ENCODE measurements at places on chromosomes 6 and 20. TPM values are rescaled to one million over a fixed set of nuclear protein-coding genes. Genes with fewer than 3 reads are reported as not detected.

- no peak for DNase-seq
- no peak overlapping the region for H3K27ac ChIP-seq
- H3K4me3 ChIP-seq = no peak overlapping the region
Observed at GRCh38 chr6:108463784-108464183, 96.9 kb upstream of the FOXO3 start.

GRCh38 chr20:63589261-63590217 is 15.5 kb upstream of the HELZ2 start:
- peaks cover 59% of the 10 kb centered on the region for H3K36me3 ChIP-seq
- peaks cover 5% of the 10 kb centered on the region for H3K4me1 ChIP-seq

GRCh38 chr6:112031960-112032359 is 21.9 kb upstream of the CCN6 start:
- H3K27me3 ChIP-seq = no peaks in the 10 kb centered on the region
- no peak overlapping the region for H3K27ac ChIP-seq
- H3K4me1 ChIP-seq = no peaks in the 10 kb centered on the region
- no peak overlapping the region for H3K4me3 ChIP-seq
- no peaks in the 10 kb centered on the region for H3K36me3 ChIP-seq

DNA sequence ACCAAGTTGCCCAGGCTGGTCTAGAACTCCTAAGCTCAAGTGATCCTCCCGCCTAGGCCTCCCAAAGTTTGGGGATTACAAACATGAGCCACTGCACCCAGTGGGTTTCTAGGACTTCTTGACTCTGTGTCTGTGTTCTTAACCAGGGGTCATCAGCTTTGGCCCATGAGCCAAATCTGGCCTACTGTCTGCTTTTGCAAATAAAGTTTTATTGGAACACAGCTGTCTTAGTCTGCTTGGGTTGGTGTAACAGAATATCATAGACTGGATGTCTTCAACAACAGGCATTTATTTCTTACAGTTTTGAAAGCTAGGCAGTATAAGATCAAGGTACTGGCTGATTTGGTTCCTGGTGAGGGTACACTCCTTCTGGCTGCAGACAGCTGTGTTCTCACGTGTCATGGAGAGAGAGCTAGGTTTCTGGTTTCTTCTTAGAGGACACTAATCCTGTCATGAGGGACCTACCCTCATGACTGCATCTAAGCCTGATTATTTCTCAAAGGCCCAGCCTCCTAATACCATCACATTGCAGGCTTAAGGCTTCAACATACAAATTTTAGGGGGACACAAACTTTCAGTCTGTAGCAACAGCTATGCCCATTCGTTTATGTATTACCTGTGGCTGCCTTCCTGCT is 23.3 kb downstream of the ARFGEF2 start:
- no peak overlapping the region for H3K4me3 ChIP-seq
- no peak for DNase-seq
- no peaks in the 10 kb centered on the region for H3K4me1 ChIP-seq

GRCh38 chr6:113481910-113482309 is 375.2 kb upstream of the MARCKS start:
- H3K4me3 ChIP-seq = no peak overlapping the region
- H3K4me1 ChIP-seq = no peaks in the 10 kb centered on the region
- H3K27me3 ChIP-seq = no peaks in the 10 kb centered on the region
- H3K36me3 ChIP-seq = no peaks in the 10 kb centered on the region
- H3K27ac ChIP-seq = no peak overlapping the region

GRCh38 chr20:2101865-2102584 is 398 bp downstream of the STK35 start:
- DNase-seq = peak; percentile 68
- no peaks in the 10 kb centered on the region for H3K27me3 ChIP-seq
- H3K4me1 ChIP-seq = peaks cover 25% of the 10 kb centered on the region
- H3K27ac ChIP-seq = peak overlapping the region; percentile 99
- H3K36me3 ChIP-seq = no peaks in the 10 kb centered on the region

DNA sequence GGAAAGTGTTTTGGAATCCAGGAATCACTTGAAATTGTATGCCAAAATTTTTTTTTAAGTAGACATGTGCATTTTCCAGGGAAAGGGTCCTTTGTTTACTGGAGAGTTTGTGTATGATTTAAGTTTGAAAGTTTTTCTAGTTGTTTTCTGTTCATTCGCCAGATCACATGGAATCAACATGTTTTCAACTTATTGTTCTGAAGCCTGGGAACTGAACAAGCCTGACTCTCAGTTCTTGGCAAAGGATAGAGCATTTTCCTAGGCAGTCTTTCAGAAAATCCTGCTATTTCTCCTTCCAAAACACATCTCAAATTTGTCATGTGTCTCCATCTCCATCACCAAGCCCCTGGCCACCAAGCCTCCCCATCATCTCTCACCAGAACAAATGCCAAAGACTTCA is 374.8 kb downstream of the MAFB start:
- no peaks in the 10 kb centered on the region for H3K27me3 ChIP-seq
- H3K27ac ChIP-seq = peak overlapping the region; percentile 69
- H3K4me1 ChIP-seq = peaks cover 14% of the 10 kb centered on the region
- no peak overlapping the region for H3K4me3 ChIP-seq
- no peak for DNase-seq

GRCh38 chr6:134822920-134823709 is 126.8 kb downstream of the ALDH8A1 start:
- no peak for DNase-seq
- H3K27me3 ChIP-seq = no peaks in the 10 kb centered on the region
- H3K27ac ChIP-seq = no peak overlapping the region
- no peaks in the 10 kb centered on the region for H3K4me1 ChIP-seq

GRCh38 chr6:30834646-30835045 is 49.7 kb upstream of the DDR1 start:
- no peaks in the 10 kb centered on the region for H3K4me1 ChIP-seq
- no peak overlapping the region for H3K4me3 ChIP-seq
- DNase-seq = no peak

- H3K4me3 ChIP-seq = peak overlapping the region; percentile 98
- peaks cover 12% of the 10 kb centered on the region for H3K4me1 ChIP-seq
- no peak for DNase-seq
- H3K27me3 ChIP-seq = no peaks in the 10 kb centered on the region
Observed at GRCh38 chr20:49281059-49281912, 3.4 kb upstream of the ZNFX1 start.

- H3K36me3 ChIP-seq = no peaks in the 10 kb centered on the region
- peaks cover 8% of the 10 kb centered on the region for H3K4me1 ChIP-seq
- H3K27ac ChIP-seq = peak overlapping the region; percentile 75
- H3K4me3 ChIP-seq = peak overlapping the region; percentile 22
Observed at GRCh38 chr6:21885532-21886114, 292.1 kb downstream of the SOX4 start.

DNA sequence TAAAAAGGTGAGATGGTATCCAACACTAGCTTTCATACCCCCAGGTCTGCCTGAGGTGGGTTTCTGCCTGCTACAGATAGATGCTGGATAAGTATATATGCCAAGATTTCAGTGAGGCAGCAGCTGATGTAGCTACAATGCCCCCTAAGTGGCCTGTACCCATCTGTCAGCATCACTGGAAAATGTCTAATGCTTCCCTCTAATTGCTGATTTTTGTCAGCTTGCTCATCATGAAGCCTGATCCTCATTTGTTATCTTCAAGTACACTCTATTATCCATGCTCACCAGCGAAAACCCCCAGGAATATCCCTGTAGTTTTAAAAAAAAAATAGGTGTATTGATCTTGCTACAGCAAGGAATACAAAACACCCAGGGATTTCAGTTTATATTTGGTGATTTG is 32.2 kb downstream of the OPRM1 start:
- H3K4me3 ChIP-seq = no peak overlapping the region
- H3K36me3 ChIP-seq = no peaks in the 10 kb centered on the region
- DNase-seq = no peak

DNA sequence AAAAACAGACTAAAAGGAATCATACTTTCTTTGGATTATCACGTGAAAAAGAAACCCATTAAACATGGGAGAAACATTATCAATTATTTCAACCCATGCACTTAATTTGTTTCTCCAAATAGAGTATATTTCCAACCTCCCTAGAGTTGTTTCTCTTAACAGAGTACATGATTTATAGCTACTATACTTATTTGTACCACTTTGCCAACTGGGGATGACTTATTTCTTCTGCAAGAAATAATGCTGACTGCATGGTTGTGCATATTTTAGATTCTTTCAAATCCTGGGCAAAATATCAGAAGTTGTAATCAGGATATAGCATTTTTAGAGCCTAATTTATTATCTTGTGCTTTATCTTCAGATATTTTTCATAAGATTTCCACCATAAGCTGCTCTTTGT is 629.1 kb upstream of the EYS start:
- no peak for DNase-seq
- no peaks in the 10 kb centered on the region for H3K36me3 ChIP-seq
- H3K4me1 ChIP-seq = no peaks in the 10 kb centered on the region
- no peaks in the 10 kb centered on the region for H3K27me3 ChIP-seq

GRCh38 chr6:136947037-136947436 is 24.9 kb downstream of the SLC35D3 start:
- no peak overlapping the region for H3K27ac ChIP-seq
- H3K36me3 ChIP-seq = no peaks in the 10 kb centered on the region

DNA sequence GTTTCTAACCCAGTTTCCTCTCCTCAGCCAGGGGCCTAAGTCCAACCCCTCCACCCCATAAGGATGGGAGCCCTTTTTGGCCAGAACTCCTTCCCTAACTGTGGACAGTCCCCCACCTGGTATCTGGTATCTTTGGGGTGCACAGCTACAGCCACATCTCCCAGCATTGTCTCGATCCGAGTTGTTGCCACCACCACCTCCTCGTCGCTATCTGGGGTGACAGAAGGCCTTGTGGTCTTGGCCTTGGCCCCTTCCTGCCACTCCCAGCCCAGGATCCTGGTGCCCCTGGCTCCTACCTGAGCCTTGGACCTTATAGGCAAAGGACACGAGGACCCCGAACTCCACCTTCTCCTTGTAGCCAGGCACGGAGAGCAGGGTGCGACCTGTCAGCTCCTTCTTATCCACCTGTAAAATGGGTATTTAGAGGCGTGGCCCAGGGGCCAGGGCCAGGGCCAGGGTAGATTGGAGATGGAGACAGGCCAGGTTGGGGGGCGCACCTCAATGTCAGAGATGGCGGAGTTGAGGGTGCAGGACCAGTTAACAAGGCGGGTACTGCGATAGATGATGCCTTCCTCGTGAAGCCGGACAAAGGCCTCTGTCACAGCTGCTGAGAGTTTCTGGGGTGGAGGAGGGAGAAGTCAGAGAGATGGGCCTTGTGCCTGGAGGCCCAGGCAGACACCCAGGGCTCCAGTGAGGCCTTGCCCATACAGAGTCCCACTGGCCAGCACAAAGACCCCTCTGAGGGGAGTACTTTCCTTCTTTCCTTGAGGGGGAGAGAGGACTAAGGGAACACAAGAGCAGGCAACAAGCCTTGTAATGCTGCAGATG is 7.2 kb upstream of the VWA7 start:
- no peak overlapping the region for H3K4me3 ChIP-seq
- H3K4me1 ChIP-seq = no peaks in the 10 kb centered on the region
- no peak overlapping the region for H3K27ac ChIP-seq
- H3K27me3 ChIP-seq = no peaks in the 10 kb centered on the region
- H3K36me3 ChIP-seq = peaks cover 69% of the 10 kb centered on the region
- no peak for DNase-seq

DNA sequence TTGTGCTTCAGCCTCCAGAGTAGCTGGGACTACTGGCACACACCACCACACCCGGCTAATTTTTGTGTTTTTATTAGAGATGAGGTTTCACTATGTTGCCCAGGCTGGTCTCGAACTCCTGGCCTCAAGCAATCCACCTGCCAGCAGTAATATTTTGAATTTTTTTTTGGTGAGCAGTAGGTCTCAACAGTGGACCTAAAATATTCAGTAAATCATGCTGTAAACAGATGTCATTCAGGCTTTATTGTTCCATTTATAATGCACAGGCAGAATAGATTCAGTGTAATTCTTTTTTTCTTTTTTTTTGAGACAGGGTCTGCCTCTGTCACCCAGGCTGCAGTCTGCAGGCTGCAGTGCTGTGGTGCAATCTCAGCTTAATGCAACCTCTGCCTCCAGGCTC is 69.7 kb downstream of the NCOA3 start:
- H3K4me1 ChIP-seq = peaks cover 29% of the 10 kb centered on the region
- no peak overlapping the region for H3K4me3 ChIP-seq
- H3K36me3 ChIP-seq = peaks cover 7% of the 10 kb centered on the region
- H3K27ac ChIP-seq = no peak overlapping the region
- DNase-seq = no peak

DNA sequence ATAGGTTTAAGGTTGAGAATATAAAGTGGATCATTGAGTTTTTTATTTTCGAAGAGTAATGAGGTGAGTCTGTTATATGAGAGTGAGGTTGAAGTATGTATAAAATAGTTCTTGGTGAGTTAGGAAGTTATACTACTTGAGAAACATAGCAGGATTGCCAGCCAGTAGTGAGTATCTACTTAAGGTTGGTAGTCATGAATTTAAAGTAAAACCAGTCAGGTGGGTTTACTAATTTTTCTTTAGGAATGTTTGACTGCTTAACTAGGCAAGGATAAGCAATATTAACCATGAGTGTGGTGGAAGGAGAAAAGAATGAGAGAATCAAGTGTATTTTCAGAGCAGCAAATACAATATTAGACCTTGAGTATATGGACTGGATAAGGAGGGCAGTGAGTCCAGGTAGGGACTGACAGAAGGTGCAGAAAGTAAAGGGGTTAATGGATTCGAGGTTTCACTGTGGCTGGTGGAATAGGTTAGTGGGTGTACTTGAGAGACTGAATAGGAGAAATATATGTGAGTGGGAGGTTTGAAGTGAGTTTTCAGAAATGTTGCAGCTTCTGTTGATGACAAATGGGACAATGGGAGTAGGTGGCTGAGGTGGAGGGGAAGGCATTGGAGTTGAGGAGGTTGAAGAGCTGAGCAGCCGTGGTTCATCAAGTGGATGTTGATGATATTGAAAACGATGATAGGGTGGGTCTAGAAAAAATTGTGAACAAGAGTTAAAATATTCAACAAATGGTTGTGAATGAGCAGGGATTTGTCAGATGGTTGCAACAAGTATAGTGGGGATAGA is 232.5 kb upstream of the ASCC3 start:
- H3K4me1 ChIP-seq = no peaks in the 10 kb centered on the region
- H3K36me3 ChIP-seq = no peaks in the 10 kb centered on the region
- H3K4me3 ChIP-seq = no peak overlapping the region

DNA sequence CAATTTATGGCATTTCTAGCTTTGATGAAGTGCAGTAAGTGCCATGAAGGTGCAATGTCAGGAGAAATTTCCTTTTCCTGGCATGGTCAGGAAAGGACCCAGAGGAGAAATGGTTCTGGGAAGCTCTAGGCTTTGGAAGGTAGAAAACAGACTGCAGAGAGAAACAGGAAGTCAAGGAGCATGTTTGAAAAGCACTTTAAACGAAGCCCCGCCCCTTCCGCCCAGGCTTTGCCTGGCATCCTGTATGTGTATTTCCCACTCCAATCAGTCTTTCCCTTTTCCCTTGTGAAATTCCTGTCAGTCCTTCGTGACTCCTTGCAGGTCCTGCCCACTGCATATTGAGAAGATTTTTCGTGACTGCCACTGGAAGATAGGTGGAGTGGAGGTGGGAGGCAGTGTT is 320.9 kb upstream of the SASH1 start:
- H3K27ac ChIP-seq = no peak overlapping the region
- H3K4me1 ChIP-seq = no peaks in the 10 kb centered on the region
- no peaks in the 10 kb centered on the region for H3K27me3 ChIP-seq
- no peak for DNase-seq
- no peaks in the 10 kb centered on the region for H3K36me3 ChIP-seq

The OR2J1 gene
- not detected for total RNA-seq

The RSPH3 gene
- 8.8 TPM for total RNA-seq

The CLVS2 gene
- total RNA-seq = not detected

The GPR6 gene
- total RNA-seq = not detected

The UNC93A gene
- total RNA-seq = not detected

The SLC22A3 gene
- 29.6 TPM for total RNA-seq

The CLDN20 gene
- not detected for total RNA-seq

Measured in ascending aorta (tissue), 2 donors.